Stimulated activated CD8-positive, alpha-beta memory T cell treated with anti-CD3 and anti-CD28 coated beads, Interleukin-15, amount 100 ng/mL, for 1 hour (primary cell): ENCODE measurements at places on chromosomes 2 and 18.

DNA sequence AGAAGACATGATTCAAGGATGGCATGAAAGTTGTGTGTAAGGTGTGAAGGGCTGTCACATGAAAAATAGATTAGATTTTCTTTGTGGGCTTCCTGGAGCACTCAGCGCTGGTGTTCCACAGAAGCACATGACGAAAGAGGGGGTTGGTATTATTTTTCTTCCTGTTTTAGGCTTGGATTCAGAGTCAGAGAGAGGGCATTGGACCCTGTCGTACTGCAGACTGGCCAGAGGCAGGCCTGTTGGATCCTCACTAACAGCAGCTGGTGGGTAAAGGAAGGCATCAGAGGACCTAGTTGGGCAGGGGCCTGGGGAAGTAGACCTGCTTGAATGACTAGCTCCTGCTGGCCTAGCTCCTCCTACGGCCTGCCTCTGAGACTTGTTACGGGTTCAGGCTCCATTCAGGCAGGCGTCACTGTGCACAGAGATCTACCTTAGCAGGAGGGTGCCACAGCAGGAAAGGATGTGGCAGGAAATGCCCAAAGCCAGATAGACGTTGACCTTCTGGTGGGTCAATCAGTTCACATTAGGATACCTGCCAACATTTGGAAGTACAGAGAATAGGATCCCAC is 13.1 kb downstream of the CTLA4 start:
- no peak for DNase-seq

DNA sequence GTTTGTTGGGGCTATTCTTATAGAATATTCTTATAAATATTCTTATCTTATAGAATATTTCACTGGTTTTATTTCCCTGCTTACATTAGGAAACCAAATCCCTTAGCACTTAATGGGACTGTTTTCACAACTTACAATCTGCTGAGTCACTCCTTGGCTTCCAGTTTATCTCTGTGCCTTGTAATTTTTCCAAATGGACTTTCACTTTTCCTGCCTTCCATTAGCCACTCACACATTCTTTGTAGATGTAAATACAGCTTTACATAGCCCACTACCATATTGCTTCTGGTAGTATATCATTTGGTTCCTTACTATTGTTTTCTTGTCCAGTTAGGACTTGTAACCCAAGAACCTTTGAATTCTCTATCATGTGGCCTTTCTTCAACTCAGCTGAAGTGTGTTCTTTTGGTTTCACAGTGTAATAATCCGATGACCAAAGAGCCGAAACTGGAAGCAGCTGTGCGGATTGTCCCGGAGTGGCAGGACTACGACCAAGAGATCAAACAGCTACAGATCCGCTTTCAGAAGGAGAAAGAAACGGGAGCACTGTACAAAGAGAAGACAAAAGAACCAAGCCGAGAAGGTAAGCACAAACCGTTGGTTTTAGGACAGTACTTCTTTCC is 96.1 kb downstream of the UGGT1 start:
- no peak for DNase-seq

DNA sequence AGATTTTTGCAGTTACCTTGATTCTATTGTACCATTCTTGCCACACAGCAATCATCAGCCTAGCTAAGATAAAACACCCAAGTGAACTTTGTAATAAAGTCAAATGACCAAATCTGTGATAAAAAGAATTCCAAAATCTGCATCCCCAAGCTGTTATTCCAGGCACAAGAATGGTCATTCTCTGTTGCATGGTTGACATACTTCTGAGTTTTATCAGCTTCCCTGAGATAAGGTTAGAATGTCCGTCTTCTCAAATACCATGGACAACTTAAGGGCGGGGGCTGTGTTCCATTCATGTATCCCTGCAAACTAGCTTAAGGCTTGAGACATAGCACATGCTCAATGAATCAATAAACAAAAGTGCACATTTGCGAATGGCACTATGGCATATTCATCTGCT is 8.1 kb upstream of the BMP10 start:
- DNase-seq, result no peak

DNA sequence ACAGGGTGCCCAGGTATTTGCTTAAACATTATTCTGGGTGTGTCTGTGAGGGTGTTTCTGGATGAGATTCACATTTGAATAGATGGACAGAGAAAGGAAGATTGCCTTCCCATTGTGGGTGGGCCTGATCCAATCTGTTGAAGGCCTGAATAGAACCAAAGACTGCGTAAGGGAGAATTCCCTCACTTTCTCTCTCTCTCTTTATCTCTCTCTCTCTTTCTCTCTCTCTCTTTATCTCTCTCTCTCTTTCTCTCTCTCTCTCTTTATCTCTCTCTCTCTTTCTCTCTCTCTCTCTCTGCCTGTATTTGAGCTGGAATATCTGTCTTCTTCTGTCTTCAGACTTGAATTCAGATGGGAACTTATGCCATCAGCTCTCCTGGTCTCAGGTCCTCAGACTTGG is 148.4 kb downstream of the FAM124B start:
- DNase-seq, result no peak

DNA sequence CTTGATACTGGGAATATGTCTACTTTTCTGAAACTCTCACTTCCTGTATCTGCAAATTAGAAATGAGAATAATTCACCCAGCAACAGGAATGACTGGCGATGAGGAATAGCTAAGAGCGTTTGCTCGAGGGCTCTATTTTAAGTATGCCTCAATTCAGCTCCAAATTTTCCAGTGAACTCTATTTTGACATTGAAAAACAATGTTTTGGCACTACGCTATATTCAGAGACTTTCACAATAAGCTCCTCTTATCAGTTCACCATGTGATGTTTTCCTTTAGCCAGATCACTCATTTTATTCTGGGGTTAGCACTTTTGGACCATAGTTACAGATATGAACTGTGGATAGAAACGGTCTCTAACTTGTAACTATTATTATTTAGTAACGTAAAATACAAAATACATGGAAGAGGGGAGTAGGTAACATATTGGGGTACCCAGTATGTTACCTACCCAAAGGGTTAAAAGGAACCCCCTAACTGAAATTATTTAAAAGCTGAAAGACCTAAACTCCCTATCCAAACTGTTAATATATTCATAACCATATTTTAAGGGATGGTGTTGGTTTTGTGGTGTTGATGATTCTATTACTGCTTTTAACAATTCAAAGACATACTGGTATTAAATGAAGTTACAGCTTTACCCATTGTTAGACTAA is 28.1 kb downstream of the SLC40A1 start:
- DNase-seq, result no peak

GRCh38 chr18:79971211-79971952 is 6.9 kb downstream of the HSBP1L1 start:
- DNase-seq, result no peak

- no peak for DNase-seq
These were observed at the start of gene LDLRAD4 for GRCh38 chr18:13218368-13218991. Gene LDLRAD4 (plus strand): TSS chr18:13218760.

- no peak for DNase-seq
These were observed 201.5 kb downstream of the LPIN1 start for GRCh38 chr2:11947956-11948355.

DNA sequence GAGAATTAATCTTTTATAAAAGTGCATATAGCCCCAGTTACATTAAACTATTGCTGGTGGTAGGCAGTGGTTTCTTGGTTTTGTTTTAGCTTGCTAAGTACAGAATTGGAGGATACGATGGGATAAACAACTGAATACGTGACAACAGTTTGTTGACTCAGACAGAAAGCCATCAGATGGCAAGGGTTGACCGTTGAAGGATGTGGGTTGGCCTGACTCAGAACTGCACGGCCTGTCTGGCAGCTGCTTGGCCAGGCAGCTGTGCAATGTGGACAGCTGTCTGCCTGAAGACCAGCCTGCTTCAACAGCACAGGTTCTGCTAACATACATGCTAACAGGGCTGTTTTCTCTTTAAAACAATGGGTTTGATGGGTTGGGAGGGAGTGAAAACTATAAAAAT is 46.6 kb downstream of the PRKRA start:
- DNase-seq, result no peak

DNA sequence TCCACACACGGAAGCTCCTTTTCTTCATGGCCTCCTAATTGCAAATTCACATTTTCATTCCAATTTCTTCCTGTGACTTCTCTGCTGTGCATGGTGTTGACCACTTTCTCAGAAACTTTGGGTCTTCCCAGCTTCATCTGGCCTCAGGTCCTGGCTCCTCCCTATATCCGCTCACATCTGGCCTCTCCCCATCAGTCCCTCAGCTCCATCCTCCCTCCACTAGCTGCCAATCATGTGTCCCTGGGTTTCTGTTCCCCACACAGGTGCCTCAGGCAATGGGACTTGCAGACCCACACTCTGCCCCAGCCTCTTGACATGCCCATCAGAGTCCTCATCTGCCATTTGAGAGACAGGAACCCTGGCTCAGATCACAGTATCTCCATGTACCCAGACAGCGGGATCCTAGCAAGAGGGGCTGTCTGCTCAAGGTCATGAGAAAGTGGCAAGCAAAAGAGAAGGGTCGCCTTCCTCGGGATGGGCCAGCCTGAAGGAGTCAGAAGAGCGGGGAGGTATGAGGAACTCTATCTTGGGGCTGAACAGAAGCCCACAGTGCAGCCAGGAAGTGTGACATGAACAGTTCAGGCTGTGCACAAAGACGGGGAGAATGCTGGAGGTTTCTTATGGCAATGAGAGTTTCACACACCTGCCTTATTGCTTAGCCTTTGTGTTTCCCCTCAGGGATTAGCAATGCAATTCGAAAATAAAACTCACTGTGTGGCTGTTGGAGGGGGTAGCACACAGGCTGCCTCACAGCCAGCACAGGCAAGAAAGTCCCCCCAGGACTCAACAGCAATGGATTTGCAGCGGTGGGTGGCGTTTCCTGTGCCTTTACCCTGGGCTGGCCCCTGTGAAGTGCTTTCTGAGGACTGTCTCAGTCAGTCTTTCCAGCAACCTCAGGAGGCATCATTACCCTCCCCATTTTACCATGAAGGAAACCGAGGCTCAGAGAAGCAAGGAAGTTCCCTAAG is 69.5 kb downstream of the COPS8 start:
- no peak for DNase-seq

DNA sequence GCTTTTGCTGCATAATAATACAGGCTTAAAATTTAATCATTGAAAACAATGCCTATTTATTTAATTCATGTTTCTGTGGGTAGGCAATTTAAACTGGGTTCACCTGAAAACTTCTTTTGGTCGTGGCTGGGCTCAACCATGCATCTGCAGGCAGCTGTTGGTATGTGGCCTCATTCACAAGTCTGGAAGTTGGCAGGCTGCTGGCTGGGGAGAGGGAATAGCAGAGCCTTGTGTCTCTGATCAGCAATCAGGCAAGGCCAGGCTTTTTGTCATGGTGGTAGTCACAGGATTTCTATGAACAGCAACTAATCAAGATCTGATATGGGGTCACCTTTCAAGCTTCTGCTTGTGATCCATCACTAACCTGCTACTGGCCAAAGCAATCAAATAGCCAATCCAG is 130.1 kb upstream of the KCNJ3 start:
- DNase-seq, result no peak

GRCh38 chr2:126877041-126877440 is 21.6 kb upstream of the TEX51 start:
- no peak for DNase-seq
